ENCODE measurements at places on chromosomes 12 and 14.
A peak's percentile ranks its signal among the peaks of the same experiment; 100 is the strongest.

- DNase-seq = no peak
Observed at GRCh38 chr12:117030187-117030900, 68.9 kb downstream of the TESC start.

DNA sequence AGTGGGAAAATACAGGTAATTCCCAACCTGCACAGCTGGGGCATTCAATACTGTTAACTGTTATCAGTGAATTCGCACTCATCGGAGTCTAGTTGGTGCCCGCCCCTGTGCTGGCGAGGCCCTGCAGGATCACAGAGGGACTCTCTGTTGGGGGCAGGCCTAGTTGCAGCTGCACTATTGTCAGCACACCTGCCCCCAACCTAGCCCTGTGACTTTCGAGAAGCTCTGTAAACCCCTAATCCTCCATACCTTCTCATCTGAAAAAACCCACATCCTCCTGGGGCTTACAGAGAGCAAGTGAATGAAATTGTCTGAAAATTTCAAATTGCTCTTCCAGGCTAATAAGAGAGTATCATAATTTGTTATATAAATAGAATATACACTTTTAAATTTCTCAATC is 132.2 kb upstream of the NUDT4 start:
- peak; percentile 15 for DNase-seq

DNA sequence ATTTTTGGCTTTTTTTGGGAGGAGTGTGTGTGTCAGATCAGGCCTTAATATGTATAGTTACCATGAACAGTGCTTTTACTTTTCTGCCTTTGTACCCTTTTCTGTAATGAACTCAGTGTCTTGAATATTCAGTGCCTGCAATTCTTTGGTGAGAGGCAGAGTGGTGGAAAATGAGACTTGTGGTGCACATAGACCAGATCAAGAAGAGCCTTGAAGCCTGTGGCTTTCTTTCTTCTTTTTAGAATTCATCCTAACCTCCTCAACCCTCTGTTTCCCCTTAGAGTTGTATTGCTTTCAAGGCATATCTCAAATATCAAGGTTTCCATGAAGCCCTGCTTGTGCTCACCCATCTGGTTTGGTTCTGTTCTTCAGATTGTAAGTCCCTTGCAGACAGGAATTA is 2.6 kb downstream of the YLPM1 start:
- DNase-seq = no peak

DNA sequence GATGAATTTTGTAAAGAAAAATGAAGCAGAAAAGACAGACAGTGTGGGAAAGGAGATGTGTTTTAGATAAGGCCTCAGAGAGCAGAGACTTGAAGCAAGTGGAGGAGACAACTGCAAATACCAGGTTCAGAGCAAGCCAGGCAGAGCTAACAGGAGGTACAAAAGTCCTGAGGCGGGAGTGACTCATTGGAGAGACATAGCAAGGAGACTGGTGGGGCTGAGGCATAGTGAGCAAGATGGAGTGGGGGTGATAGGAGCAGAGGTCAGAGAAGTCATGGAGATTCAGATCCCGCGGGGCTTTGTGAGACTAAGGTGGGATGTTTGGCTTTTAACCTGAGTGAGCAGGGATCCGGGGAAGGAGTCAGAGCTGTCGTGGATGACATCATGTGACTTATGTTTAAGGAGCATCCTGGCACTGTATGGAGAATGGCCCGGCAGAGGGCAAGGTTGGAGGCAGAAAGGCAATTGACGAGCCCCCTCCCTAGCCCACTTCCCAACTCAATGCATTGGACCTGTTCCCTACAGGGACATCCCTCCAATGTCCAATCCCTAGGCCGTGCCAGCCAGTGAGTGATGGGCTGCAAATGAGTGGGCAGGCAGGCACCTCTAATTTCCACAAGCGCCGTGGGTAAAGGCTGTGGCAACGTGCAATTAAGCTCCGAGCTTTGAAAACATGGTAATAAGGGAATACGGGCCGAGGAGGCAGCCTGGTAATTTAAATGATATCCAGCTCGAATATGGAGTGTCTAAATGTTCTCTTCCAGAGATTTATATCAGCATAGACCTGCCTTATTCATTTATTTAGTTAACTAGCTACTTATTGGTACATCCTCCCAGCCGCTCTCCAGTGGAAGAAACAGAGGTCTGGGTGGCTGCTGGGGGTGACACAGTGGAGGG is 206.8 kb upstream of the LHX5 start:
- DNase-seq = no peak

DNA sequence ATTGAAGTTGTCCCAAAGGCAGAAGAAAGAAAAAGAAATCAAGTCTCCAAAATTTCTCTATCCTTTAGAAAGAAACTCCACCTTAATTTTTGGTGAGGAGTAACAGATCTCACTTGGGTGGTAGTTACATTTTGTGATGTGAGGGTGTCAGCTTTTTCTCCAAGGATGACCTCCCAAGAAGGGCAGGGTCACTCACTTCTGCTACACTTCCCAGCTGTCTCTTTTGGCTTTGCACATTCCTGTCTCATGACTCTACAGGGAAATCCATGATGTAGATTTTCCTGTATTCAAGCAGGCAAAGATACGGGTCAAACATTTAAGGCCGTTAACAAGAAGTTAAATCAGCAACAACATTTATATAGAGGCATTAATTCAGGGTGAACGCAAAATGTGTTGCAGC is 1016.4 kb downstream of the NRXN3 start:
- DNase-seq = no peak

Data from activated CD8-positive, alpha-beta memory T cell treated with anti-CD3 and anti-CD28 coated beads, Interleukin-2, amount 50 U/mL, for 4 hours (primary cell).